Activated CD8-positive, alpha-beta memory T cell treated with anti-CD3 and anti-CD28 coated beads, Interleukin-2, amount 10 ng/mL, durations not matched to agents 7 days and 5 days (primary cell): ENCODE measurements at places on chromosomes 5 and 9.
A peak's percentile ranks its signal among the peaks of the same experiment; 100 is the strongest.

- no peak for DNase-seq
Measured at GRCh38 chr9:70100362-70100761, 56.7 kb downstream of the MAMDC2 start.

- no peak for DNase-seq
Measured at GRCh38 chr5:68432682-68433081, 217.1 kb downstream of the PIK3R1 start.

DNA sequence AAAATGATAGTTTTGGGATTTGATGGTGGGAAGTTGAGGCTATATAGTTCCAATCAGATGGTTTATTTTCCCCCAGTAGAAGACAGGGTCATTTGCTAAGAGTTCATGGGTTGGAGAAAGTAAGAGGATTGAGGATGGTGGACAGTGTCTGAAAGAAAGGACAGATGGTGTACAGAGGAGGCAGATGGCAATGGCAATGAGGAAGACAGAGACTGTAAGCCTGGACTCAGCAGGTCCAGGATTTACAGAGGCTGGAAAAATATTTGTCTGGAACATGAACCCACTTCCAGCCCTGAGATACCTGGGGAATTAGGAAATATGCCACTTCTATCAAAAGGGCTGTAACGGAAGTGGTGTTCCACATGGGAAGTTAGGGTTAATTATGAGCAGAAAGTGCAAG, 84.5 kb downstream of the PCSK1 start:
- DNase-seq, result no peak

DNA sequence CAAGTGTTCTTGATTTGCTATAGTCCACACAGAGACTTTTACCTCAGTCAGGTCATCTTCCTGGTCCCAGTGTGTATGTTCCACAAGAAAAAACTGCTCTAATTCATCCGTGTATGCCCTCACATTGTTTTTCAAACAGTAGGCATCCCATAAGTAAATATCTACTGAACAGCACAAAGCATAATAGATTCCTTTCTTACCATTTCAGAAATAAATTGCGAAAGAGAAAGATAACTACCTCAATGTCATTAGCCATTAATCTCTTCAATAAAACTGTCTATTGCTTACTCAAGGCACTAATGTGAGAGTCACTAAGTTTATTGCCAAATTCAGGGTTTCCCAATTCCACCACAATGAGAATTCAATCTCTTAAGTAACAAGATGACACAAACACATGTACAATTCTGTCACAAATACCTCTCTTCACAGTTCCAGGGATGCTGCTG, 9.6 kb downstream of the FBXW2 start:
- no peak for DNase-seq

DNA sequence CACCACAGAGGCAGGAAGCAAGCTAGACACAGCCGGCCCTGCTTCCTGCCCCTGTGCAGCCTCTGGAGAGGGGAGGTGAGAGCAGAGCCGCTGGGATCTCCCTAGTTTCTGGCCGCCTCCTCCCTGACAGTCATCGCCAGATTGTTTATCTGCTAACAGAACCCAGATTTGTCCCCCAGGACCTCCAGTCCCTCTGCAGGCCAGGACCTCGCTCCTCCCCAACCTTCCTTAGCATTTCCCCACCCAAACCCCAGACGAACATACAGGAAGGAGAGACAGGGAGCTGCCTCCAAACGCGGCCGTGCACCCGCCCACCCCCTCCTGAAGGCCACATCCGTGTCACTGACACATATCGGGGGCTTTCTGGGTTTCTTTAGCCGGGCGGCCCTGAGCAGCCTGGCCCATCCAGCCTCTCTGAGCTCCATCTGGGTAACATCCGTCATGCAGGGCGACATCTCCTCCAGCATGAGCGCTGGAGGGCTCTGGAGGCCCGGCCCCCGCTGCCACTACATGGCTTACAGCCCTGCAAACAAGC, 47.5 kb downstream of the DBH start:
- DNase-seq, result peak; percentile 90

- DNase-seq, result no peak
Measured at GRCh38 chr5:121976979-121977378, 15.2 kb downstream of the SRFBP1 start.

GRCh38 chr5:135059000-135059923, 25.2 kb upstream of the PITX1 start:
- no peak for DNase-seq

- DNase-seq, result no peak
Measured at GRCh38 chr9:83992407-83992806, 11.8 kb downstream of the RMI1 start.

- no peak for DNase-seq
Measured at GRCh38 chr9:2758898-2759510, 41.7 kb downstream of the KCNV2 start.

- no peak for DNase-seq
Measured at GRCh38 chr5:122164070-122164435, 34.7 kb downstream of the ZNF474 start.

DNA sequence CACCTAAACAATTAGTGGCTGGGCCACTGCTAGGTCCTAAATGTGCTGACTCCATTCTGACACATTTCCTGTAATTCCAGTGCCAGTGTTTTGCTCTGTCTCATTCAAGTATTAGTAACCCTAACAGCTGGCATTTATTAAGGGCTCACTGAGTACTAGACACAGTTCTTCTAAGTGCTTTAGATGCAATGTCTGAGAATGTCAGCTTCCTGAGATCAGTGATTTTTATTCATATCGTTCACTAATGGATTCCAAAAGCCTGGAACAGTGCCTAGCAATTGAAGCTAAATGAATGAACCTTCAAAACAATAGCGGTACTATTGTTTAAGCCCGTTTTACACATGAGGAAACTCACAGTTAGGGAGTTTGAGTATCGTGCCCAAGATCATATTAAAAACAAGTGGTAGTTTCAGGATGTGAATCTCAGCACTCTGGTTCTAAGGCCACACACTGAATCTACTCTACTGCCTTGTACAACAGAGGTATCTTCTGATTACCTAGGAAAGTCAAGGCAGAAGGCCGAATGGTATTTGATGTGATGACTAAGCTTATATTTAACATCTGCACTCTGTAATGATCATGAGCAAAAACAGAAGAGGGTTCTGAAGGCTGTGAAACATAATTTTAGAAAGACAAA, 304.0 kb downstream of the PJA2 start:
- no peak for DNase-seq

- DNase-seq, result no peak
Measured at GRCh38 chr9:119509291-119509905, 140.2 kb upstream of the BRINP1 start.

- no peak for DNase-seq
Measured at GRCh38 chr5:159040181-159040580, 59.5 kb downstream of the EBF1 start.

DNA sequence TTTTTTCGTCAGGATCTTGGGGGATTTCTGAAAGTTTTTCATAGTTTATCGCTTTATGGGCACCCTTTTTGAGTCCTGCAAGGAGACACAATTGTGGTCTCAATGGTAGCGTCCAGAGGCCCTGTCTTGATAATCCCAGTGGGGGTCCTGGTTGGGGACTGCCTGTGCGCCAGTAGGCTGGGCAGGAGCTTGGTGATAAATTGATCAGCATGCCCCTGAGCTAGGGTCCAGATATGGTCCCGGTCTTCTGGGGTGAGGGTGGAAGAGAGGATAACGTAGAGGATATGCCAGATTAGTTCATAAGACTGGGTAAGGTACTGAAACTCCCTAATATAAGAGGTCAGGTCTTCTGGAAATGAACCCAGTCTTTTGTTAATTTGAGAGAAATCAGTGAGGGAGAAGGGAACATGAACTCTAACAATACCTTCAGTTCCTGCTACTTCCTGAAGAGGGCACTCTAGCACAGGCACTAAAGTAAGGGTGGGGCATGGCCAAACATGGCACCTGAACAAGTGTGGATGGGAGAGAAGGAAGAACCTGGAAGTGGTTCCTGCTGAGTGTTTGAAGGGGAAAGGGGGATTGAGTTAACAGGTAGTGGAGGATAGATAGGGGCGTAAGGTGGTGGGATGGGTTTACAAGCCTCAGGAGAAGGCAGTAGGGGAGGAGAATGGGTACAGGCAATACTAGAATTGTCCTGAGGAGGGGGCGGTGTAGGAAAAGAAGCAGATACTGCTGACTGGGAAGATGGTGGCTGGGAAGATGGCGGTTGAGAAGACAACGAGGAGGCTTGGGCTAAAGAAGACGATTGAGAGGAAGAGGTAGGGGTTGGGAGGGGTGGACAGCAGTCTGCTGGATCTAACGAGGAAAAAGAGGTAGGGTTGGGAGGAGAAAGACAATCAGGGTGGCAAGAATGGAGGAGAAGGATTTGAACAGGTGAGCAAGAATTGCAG, 33.8 kb upstream of the ANXA2R start:
- DNase-seq, result peak; percentile 69

DNA sequence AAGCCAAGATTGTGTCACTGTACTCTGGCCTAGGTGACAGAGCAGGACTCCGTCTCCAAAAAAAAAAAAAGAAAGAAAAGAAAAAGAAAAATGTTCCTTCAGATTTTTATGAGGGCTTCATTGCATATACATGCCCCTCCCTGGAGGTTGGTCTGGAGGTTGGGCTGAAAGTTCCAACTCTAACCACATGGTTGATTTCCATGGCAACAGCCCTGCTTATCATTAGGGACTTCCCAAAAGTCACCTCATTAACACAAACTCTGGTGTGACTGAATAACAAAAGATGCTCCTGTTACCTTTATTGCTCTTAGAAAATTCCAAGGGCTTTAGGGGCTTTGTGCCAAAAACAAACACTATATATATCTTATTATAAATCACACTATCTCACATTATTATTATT, 113.8 kb downstream of the TMC1 start:
- no peak for DNase-seq

DNA sequence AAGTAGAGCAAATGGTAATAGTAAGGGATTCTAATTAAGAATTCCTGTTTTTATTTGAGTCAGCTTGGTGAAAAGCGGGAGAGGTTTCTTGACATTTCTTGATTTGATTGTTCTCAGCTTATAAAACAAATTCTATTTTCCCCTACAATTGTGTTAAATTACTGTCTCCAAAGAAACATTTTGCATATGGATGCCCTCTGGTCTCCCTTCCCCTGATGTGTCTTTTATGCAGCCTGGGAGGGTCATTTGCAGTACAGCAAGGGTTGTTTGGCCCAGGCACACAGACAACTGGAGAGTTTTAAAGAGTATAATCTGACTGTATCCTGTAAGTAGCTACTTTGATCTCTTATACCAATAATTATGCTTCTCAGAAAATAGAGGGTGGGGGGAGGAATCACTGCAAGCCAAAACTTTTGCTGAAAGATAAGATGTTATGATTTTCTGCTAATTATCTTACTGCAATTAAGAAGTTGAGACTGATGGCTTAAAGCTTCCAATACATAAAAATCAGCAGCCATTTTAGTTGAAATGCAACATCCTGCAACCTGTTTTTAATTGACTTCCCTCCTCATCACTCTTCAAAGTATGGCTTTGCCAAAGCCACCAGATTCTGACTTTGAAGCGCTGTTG, 204.1 kb upstream of the SEMA6A start:
- no peak for DNase-seq

DNA sequence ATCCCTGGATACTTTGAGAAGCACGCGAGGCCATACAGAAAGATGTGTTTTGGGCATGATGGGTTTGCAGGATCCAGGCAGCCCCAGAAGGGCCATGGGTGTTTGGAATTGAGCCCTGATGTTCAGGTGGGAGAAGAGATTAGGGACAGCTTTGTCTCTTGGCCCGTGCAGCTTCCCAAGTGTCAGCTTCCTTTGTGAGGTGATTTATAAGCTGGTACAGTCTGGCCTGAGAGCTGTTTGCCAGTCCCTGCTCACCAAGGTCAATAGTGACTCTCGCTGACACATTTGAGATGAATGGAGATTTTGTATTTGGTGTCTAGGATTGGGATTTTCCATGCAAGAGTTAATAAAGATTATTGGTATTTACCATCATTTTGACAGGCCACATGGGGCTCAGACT, 165.9 kb downstream of the ICE1 start:
- DNase-seq, result no peak

DNA sequence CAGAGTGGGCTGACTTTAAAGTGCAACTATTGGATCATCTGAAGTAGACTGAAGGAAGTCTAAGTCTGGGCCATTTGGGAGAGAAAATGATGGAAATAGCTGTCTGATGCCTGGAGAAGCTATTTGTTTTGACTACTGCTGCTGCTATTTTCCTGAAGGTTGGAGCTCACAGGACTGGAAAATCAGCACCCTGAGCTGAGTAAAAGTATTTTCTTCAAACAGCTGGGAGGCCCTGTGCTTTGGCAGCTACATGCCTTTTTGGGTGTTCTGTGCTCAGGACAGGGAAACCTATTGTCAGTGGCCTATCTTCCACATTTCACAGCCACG, 302.6 kb downstream of the ENC1 start:
- DNase-seq, result no peak

DNA sequence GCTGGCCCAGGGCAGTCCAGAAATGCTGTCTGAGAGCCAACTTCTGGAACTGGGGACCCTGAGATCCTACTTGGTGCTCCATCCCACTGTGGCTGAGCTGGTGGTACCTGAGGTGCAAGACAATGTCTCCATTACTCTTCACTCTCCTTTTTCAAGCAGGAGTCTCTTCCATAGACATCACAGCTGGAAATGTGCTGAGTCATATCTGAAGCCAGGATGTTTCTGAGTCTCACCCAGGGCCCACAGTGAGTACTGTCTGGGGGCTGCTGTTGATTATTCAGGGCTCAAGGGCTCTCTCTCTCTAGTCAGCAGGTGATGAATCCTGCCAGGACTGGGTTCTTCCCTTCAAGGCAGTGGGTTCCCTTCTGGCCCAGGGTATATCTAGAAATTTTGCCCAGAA, 145.2 kb upstream of the TAS2R1 start:
- no peak for DNase-seq

GRCh38 chr5:141785135-141785534, 93.1 kb downstream of the PCDH1 start:
- no peak for DNase-seq

DNA sequence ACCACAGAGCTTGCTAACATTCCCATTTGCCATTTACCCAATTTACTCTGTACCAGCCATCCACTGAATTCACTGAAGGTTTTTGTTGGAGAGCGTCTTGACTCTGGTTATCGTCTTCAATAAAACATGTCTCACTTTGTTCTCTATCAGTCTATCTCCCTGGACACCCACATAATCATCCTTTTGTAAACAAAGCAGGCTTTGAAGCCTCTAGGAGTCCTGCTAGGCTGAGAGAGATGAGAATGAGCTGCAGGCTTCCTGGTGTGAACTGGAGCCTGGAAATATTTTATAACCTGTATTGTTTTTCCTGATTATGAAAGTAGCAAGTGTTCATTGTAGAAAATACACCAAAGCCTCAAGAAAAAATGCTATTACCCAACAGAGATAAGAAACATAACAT, 140.6 kb upstream of the ZNF366 start:
- DNase-seq, result no peak
